ENCODE measurements at places on chromosomes 11 and 22.

- DNase-seq = no peak
These were observed 130.7 kb upstream of the RCN1 start for GRCh38 chr11:31960126-31960525.

- no peak for DNase-seq
These were observed 61.4 kb upstream of the FADD start for GRCh38 chr11:70141486-70142220.

DNA sequence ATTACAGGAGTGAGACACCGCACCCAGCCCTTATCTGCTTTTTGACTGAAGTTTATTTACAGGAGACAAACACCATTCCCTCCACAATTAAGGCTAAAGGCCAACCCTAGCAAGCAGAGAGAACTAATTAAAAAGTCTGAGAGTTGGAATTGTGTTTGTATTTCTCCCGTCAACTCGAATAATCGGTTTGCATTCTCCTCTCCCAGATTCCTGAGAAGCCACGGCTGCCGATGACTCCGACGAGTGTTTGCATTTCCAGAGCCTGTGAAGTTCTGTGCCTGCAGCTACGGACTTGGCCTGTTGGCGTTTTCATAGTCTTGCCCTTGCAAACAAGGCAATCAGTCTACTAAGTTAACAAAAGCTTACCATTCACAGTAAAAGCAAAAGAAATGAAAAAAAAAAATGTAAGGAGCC is 73.2 kb upstream of the NUP50 start:
- no peak for DNase-seq

- no peak for DNase-seq
These were observed 161.2 kb upstream of the GRIA4 start for GRCh38 chr11:105448703-105449079.

DNA sequence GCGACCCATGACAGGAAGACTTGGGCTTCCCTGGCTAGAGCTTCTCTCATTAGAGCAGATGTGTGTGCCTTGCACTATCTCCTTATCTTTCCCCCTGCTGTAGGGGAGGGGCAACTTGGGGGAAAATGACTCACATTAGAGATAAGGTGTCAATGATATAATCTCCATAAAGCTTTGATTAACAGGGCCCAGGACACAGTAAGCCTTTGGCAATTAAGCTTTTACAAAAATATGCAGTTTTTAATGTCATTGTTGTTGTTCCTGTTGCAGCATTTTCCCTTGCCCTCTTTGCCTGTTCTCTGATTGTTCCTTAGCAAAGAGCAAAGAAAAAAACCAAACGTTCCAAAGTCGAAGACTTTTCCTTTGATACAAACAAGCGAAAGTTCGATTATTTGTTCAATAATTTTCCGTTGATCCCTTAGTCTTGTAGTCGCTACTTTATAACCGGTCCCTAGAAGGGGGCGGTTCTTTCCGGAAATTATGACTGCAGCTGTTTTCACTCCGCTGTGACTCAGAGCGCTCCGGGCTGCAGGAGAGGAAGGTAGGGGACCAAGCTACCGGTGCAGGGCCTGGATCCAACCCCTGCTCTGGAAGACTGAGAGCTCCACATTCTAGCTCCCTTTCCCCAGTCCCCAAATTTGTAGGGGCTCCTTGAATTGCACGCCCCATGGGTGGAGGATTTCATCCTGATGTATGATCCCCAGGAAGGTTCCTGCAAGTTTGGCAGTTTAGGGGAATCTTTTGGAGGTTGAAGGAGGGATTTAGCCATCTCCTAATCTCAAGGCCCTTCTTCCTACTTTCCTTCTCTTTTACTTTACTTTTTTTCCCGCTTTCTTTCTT is at the start of gene VWA5A:
Gene VWA5A, plus strand, starts transcription at position 509 of the 840 bp plus-strand sequence. CDS start 2,062 bp downstream, outside the sequence.
- peak; percentile 93 for DNase-seq

GRCh38 chr11:132475026-132475425 is 1057.3 kb downstream of the OPCML start:
- no peak for DNase-seq

- no peak for DNase-seq
These were observed 487.3 kb downstream of the INSC start for GRCh38 chr11:15602047-15602446.

GRCh38 chr22:47325249-47325648 is 562.8 kb downstream of the TBC1D22A start:
- no peak for DNase-seq

DNA sequence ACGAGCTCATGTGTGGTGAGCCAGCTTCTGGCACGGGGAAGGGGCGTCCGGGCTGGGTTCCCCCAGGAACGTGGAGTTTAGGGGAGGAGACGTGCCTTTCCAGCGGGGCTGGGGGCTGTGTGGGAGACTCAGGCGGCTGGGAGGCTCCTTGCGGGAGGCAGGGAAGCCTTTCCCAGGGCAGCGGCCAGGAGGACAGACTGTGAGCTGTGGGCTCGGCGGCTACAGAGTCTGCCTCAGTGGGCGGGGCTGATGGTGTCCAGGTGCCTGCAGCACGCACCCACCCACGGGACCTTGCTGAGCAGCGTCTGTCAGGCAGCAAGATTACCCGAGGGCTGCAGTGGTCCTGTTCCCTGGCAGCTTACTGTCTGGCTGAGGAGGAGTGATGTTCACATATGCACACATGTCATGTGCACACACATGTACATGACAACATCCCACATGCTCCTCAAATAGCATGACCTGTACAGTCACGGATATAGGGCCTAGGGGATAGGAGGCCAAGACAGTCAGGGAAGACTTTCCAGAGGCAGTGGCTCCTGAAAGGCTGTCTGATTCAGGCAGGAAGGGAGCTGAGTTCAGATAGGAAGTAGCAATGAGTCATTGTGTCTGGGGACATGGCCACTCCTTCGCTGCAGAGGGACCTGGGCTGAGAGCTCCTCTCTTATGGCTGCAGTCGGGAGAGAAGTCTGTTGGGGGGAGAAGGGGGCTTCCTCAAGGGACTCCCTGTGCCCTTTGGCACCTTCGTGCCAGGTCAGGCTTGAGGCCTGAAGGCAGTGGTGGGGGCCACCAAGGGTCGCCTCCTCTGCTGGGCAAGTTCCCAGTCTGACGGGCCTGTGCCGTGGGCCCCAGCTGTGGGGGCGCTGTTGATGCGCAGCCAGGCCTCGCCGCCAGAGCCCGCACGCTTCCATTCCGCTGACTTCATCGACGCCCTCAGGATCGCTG is 23.3 kb upstream of the PPP6R3 start:
- DNase-seq = no peak

GRCh38 chr11:64224891-64225607 is 937 bp downstream of the TRPT1 start:
- DNase-seq = no peak

DNA sequence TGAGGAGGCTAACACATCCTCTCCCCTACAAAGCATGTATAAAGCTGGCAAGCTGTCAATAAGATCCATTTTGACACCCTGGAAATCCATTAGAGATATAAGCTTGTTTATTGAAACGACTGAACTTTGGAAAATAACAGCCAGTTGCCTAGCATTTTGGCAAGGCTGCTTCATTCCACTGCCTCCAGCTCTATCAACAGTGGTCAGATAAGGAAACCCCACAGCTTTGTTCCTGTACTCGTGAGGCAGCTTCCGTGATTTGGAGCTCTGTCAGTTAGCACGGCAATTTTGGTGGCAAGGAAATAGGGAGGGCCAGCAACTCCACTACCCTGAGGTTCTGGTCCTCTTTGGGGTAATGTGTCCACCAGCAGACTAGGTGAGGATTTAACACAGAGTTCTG is 2.0 kb upstream of the OR51S1 start:
- DNase-seq = no peak

- DNase-seq = no peak
These were observed 18.3 kb upstream of the SHISAL1 start for GRCh38 chr22:44330744-44331660.

DNA sequence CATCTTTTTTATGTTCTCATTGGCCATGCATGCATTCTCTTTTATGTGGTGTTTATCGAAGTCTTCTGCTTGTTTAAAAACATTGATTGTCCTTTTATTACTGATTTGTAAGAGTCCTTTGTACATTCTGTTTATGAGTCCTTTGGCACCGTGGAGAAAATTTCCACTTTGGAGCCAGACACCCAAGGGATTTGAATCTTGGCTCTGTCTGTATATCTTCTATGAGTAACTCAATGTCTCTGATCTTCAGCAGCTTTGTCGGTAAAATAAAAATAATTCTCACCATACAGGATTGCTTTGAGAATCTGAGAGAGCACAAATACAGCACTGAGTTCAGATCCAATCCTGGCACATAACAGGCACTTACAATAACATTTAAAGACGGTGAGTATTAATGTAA is 12.8 kb upstream of the SORL1 start:
- DNase-seq = no peak

DNA sequence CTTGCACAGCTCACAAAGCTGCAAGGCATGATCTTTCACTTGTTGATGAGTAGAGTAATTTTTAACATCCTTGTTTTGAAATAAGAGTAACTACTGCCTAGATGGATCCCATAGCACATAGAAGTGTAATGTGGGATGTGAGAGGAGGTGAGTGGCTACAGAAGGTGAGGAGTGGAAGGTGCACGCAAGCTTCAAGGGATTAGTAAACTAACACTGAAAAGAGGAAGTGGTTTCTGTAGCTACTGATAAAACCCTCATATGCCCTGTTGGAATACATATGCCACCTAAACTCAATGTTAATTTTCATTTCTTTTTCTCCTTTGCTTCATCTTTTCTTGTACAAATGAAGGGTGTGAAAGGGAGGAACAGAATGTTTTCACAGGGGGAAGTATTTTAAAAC is 22.0 kb upstream of the CTSC start:
- no peak for DNase-seq

- DNase-seq = no peak
These were observed 15.0 kb upstream of the EXPH5 start for GRCh38 chr11:108608548-108608947.

- no peak for DNase-seq
These were observed 25.4 kb downstream of the PDGFB start for GRCh38 chr22:39219071-39220039.

- DNase-seq = no peak
These were observed 3.4 kb downstream of the YPEL4 start for GRCh38 chr11:57646194-57646798.

GRCh38 chr22:47195156-47195483 is 432.7 kb downstream of the TBC1D22A start:
- peak; percentile 8 for DNase-seq

DNA sequence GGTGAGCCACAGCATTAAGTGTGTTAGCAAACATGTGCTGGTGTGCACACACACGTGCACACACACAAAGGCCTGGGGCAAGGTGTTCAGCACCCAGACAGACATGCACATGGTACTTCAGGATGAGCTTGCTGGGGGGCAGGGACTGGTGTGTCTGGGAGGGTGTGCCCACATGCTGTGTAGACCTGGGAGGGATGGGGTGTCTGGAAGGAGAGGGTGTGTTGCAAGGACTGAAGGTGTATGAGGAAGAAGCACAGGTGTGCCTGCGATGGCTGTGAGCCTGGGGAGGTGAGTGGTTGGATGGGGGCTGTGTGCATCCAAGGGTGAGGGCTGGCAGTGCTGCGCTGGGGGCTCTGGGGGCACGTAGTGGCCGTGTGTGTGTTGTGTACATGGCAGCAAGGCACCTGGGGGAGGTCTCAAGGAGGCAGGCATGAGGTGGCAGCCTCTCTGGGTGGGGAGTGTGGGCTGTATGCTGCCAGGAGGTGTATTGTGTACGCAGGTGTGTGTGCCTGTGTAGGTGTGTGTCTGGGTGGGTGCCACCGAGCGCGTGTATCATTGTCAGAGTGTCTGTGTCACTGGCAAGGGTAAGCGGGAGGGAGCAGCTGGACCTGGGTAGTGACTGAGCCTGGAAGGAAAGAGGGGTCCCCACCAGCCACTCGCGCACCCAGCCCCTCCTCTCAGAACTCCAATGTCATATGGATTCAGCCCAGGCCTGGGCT is 2.2 kb downstream of the NRXN2 start:
- DNase-seq = no peak

DNA sequence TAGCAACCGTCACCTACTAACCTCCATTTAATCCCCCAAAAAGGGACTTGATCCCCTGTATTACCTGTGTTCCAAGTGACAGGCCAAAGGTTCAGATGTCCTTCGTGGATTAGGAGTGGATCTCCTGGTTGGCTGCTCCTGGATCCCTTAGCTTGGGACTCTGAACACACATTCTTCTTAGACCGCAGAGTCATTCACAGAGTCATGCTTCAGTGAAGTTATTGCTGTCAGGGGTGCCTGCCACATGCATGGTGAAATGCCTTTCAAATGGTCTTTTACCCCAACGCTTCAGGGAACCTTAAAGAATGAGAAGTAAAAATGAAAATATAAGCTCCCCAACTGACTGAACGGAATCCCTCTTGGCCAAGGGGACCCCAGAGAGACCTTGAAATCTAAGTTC is 49.1 kb downstream of the ADAMTS8 start:
- no peak for DNase-seq

GRCh38 chr11:75014129-75014528 is 25.4 kb downstream of the NEU3 start:
- DNase-seq = no peak

- DNase-seq = no peak
These were observed 20.4 kb downstream of the ZNRF3 start for GRCh38 chr22:28903729-28904128.

All from Peyer's patch (tissue), 4 donors.